ENCODE measurements at places on chromosomes 16 and 17. TPM values are rescaled to one million over a fixed set of nuclear protein-coding genes. Genes with fewer than 3 reads are reported as not detected.

NMRAL1 gene
- 72.5 TPM for total RNA-seq

GRCh38 chr16:48232493-48233040 is 11.5 kb upstream of the LONP2 start:
- no peak for DNase-seq
- H3K27ac ChIP-seq: no peak overlapping the region
- no peaks in the 10 kb centered on the region for H3K27me3 ChIP-seq
- no peaks in the 10 kb centered on the region for H3K36me3 ChIP-seq
- H3K4me1 ChIP-seq: no peaks in the 10 kb centered on the region

- H3K4me3 ChIP-seq: no peak overlapping the region
- no peaks in the 10 kb centered on the region for H3K4me1 ChIP-seq
- no peaks in the 10 kb centered on the region for H3K36me3 ChIP-seq
- H3K27ac ChIP-seq: no peak overlapping the region
- H3K27me3 ChIP-seq: no peaks in the 10 kb centered on the region
Observed at GRCh38 chr16:24041834-24042631, 206.2 kb downstream of the PRKCB start.

DNA sequence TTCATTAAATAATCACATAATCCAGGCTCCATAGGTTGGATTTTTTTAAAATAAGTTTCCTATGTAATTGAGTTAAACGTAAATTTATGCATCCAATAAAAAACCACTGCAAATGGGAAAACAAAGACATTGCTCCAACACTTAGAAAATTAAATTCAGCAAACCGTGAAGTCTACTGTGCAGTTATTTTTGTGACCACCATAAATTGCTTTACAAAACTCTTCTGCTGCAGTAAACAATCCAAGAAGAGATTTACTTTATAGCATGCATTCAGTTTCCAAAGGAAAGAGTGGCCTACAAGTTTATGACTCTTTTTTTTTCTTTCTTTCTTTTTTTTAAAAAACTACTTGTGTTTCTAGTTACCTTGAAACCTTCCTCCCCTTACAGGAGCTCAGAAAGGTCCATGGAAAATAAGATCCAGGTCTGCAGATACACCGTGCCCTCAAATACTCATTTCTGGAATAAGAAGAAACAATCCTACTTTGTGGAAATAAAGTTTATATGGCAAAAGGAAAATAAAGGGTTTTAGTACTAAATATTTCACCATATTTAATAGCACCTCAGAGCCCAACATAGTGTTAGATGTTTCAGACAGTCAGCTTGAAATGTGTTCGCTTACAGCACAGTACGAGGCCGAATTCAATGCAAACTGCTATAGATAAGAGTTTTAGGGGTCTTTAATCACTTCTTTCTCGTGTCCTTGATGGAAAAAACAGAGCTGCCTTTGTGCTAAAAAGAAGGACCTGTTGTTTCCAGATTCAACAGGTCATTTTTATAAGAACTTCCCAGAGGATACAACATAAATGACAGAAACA is 3.2 kb downstream of the HS3ST3A1 start:
- peaks cover 5% of the 10 kb centered on the region for H3K4me1 ChIP-seq

- peaks cover 40% of the 10 kb centered on the region for H3K36me3 ChIP-seq
- no peaks in the 10 kb centered on the region for H3K27me3 ChIP-seq
- peak overlapping the region; percentile 79 for H3K4me3 ChIP-seq
- peak overlapping the region; percentile 93 for H3K27ac ChIP-seq
- peak; percentile 71 for DNase-seq
Observed at GRCh38 chr16:70250748-70251628, 752 bp downstream of the EXOSC6 start.
